NCI-H82 (cell line): ENCODE measurements at places on chromosomes 13 and 19.

DNA sequence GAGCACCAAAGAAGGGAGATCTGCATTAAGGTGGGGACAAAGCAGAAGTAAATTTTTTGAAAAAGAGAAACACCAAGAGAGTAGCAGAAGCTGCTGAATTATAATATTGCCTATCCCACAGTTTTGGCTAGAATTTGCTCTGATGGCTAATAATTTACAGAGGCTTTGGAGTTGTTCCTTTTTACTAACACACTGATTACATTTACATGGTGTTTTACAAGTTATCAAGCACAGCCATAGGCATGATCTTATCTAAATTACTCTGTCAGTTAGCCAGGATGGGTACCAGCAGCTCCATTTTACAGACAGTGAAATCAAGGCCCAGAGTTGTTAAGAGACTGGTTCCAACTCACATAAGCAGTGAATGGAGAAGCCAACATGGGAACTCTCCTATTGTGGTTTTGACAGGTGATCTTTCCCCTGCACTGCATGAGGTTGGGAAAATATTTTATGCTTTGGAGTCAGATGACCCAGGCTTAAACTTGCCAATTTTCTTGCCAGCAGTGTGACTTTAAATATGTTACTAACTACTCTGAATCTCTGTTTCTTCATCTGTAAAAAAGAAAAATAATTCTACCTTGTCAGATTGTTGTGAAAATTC is 33.5 kb upstream of the ESD start:
- DNase-seq: no peak

GRCh38 chr13:27133889-27134288 is 37.7 kb downstream of the USP12 start:
- DNase-seq: no peak

- DNase-seq: no peak
Measured at GRCh38 chr19:29873801-29874575, 62.2 kb downstream of the CCNE1 start.

DNA sequence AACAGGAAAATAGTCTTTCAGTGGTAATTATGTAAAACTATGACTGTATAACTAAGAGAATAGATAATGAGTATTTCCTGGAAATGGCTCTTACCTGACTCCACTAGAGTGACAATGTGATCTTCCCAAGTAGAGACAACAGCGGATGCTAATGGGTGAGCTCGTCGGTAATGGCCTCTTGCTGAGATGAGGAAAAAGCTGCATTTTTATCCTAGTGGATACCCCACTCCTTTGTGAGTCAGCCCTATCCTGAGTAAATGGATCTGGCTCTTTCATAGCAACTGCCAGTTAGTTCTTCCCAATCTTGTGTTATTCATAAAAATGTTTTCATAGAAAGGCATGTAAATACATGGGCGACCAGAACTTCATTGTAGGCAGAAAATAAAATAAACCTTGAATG is 299.5 kb downstream of the NALCN start:
- DNase-seq: no peak

DNA sequence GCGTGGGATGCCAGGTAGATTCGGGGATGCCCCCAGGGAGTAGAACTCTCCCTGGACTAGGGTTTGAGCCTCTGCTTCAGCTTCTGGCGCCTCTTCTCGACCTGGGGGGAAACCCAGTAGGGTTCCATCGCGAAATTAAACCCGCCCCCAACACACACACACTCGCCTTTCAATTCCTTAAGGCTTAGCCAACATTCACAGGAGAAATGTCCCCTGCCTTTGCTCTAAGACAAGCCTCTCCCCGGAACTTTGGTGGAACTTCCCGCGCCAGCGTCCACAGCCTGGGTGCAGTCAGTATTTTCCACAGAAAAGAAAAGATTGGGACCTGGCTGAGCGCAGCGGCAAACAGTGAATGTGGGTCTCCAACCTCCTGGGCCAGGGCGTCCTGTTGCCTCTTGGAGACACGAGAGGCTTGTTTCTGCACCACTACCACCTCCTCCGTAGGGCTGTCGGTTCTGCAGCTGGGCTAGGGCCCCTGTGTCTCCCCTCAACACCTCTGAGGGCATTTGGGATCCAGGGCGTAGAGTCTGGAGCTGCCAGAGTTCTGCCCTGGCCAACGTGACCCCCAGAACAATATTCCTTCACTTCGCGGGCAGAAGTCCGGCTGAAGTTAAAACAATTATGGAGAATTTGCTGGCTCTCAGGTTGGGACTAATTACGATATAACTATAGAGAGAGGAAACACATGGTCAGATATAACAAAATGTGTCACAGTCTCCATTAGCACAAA is 3.2 kb downstream of the PDX1 start:
- no peak for DNase-seq

GRCh38 chr13:36068566-36068965 is 62.6 kb downstream of the DCLK1 start:
- no peak for DNase-seq

- no peak for DNase-seq
Measured at GRCh38 chr13:51770681-51771417, 33.1 kb downstream of the DHRS12 start.

- DNase-seq: no peak
Measured at GRCh38 chr13:95304453-95304852, 3.2 kb upstream of the ABCC4 start.

- no peak for DNase-seq
Measured at GRCh38 chr13:57666131-57666953, 34.8 kb downstream of the PCDH17 start.

GRCh38 chr13:36090592-36090991 is 40.6 kb downstream of the DCLK1 start:
- no peak for DNase-seq

GRCh38 chr19:1084024-1084868 is 10.9 kb downstream of the POLR2E start:
- no peak for DNase-seq

- DNase-seq: no peak
Measured at GRCh38 chr13:29752175-29752574, 98.2 kb downstream of the UBL3 start.

DNA sequence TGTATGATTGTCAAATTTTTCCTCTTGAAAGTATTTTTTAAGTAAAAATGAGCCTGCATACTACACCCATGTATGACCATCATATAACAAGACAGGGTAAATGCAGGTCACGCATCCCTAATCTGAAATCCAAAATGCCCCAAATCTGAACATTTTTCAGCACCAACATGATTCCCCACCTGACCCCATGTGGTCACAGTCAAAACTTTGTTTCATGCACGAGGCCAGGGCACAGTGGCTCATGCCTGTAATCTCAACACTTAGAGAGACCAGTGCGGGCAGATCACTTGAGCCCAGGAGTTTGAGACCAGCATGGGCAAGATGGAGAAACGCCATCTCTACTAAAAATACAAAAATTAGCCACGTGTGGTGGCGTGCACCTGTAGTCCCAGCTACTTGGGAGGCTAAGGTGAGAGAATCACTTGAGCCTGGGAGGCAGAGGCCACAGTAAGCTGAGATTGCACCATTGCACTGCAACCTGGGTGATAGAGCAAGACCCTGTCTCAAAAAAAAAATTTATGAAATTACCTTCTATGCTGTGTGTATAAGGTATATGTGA is 63.7 kb upstream of the NPAS1 start:
- DNase-seq: no peak

GRCh38 chr19:7602935-7603497 is 7.4 kb downstream of the CAMSAP3 start:
- no peak for DNase-seq

DNA sequence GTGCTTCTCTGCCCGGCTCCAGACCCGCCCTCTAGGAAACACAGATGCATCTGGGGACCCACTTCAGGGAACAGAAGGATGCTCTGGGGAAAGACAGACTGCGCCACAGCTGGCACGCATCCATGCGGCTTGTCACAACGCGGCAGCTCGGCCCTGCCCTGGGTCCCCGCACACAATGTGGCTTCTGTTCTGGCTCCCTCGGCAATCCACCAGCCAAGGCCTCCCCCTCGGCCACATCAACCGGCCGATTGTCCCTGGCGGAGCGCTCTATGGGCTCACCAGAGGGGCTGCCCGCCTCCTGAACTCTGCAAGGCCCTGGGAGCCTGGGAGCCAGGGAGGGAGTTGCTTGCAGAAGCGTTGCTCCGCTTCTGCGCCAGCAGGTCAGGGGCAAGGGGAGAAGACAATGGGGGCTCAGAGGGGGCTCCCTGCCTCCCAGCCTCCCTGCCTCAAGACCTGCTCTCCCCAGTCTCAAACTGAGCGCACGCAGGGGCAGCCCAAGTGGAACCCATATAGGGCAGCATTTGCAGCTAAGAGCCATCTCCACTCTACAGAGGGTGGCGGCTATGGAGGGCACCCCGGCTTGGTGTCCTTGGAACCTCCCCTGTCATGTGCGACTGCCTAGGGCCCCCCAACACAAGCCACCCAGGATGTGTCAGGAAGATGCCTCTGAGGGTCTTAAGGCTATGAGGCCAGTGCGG is 37.9 kb downstream of the MLLT1 start:
- DNase-seq: no peak

DNA sequence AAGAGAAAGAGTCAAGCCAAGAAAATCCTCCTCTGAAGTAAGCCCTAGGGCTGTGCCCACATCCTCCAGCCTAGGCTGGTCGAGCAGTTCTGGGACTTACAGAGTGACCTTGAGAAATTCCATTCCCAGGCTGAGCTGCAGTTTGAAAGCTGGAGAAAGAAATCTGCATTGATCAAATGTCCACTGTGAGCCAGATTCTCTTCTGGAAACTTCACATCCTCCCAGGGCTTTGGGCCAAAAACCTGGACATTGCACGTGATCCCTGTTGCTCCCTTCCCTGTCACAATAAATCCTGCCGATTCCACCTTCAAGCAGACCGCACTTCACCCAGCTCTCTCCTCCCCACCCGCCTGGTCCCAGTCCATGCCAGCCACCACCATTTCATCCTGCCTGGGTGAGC is 15.7 kb downstream of the TMEM143 start:
- DNase-seq: no peak

DNA sequence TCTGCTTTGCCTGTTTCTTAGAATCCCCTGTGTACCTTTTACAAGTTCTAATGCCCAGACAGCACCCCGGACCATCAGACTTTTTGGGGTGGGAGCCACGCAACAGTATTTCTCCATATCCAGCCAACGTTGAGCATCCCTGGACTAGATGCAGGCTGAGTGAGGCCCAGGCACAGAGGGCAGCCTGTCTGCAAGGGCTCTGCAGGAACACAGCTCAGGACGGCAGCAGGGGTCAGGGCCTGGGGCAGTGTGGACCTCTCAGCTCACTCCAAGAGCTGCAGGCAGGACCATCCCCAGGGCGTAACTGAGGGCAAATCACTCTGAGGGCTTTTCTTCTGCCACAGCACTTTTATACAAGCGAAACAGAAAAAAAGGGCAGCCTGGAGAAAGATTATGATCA is 95.8 kb downstream of the DNAJC15 start:
- no peak for DNase-seq

DNA sequence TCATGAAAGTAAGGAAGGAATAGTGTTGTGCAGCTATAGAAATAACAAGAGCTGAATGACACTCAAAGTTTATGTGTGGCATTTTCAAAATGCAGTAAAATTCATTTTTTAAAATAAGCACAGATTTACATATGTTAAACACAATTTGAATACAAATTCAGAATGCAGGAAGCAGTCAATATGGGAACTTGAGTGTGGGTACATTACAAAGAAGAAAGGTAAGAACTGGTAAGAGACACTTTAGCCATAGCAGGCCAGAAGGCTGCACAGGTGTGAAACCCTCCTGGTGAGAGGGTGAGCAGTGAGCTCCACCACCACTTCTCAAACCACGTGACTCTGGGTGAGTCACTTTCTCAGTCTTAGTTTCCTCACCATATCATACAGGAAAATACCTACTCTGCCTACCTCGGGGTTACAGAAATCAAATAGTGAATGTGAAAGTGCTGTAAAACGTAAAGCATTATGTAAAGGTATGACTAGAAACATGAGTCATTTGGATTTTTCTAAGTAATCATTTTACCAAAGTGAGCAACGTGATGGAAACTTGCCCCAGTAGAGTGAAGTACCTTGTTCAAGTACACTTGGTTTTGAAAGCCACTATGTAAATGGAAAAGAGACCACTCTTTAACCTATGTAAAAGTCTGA is 40.5 kb downstream of the USP12 start:
- DNase-seq: no peak

GRCh38 chr19:31356587-31357314 is 7.5 kb upstream of the TSHZ3 start:
- DNase-seq: no peak

- peak; percentile 21 for DNase-seq
Measured at GRCh38 chr19:49065905-49066512, 1.4 kb upstream of the NTF4 start.

DNA sequence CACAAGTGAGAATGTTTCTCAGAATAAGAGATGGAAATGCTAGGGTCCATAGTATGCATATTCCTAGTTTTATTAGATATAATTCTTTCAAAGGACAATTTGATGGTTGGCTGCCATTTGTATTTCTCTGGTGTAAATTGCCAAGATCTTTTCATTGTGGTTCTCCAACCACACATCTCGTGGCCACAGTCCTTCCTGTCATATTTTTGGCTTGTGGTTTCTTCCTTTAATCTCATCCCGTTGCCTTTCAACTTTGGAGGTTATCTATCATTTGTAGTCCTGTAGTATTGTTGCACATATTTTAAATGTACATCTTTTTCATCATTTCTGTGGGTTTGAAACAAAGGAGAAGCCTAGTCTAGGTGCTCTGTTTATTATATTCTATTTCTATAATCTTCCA is 61.2 kb downstream of the WASF3 start:
- no peak for DNase-seq

DNA sequence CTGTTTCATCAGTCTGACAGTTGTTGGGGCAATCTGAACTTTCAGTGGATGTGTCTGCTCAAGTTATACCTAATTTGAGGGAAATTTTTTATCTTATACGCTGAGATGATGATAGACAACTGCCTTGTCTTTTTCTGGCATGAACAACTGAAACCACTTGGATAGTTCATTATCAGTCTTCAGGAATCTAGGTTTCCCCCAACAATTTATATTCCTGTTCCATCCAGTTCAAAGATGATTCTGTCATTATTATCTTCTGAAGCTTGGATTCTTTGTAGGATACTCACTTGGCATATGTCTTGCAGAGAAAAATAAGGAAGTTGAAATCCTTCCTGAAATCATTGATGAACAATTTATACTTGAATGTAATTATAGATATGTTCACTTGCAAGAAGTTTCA is 193.7 kb downstream of the LMO7 start:
- no peak for DNase-seq

GRCh38 chr19:46618670-46619231 is 6.1 kb downstream of the PTGIR start:
- peak; percentile 98 for DNase-seq

GRCh38 chr13:24004142-24004899 is 107.0 kb upstream of the C1QTNF9B start:
- no peak for DNase-seq

DNA sequence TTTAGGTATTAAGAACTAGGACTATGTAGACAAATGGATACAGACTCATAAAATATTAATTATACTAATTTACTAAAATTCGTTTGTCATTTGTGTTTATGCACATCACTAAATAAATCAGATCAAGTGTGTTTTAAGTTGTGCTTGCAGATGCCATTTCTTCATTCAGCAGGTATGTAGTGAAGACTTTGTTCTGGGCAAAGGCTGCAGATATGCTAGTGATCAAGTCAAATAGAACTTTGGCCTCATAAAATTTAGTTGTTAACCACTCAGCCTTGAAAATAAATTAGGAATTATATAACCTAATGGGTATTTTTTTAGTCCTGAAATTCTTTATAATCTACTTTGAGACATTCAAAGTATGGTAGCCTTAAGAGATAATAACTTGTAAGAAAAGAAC is 80.4 kb upstream of the TRPC4 start:
- DNase-seq: no peak

- DNase-seq: no peak
Measured at GRCh38 chr19:8311461-8312260, 3.5 kb upstream of the CD320 start.

GRCh38 chr13:103196356-103196755 is 130.1 kb upstream of the SLC10A2 start:
- no peak for DNase-seq
